ENCODE measurements at places on chromosomes 7 and 10.

DNA sequence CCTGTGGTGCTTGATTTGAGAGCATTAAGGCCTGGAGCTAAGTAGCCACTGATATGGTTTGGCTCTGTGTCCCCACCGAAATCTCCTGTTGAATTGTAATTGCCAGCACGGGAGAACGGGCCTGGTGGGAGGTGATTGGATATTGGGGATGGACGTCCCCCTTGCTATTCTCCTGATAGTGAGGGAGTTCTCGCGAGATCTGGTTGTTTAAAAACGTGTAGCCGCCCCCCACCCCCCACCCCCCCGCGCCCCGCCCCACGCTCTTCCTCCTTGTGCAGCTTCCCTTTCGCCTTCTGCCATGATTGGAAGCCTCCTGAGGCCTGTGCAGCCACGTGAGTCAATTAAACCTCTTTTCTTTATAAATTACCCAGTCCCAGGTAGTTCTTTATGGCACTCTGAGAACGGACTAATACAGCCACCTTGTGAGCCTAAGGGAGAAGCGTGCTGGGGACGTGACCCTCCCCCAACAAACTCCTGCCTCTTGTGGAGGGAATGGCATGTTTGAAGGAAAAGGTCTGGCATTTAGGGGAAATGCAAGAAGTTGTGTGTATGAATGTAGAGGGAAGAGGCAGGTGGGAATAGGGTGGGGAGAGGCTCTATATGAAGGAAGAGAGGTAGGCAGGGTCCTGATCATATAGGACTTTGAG lies 118.0 kb upstream of the KMT2C start:
- DNase-seq: no peak

GRCh38 chr10:21516242-21517131 lies 9.0 kb downstream of the SKIDA1 start:
- DNase-seq: no peak

DNA sequence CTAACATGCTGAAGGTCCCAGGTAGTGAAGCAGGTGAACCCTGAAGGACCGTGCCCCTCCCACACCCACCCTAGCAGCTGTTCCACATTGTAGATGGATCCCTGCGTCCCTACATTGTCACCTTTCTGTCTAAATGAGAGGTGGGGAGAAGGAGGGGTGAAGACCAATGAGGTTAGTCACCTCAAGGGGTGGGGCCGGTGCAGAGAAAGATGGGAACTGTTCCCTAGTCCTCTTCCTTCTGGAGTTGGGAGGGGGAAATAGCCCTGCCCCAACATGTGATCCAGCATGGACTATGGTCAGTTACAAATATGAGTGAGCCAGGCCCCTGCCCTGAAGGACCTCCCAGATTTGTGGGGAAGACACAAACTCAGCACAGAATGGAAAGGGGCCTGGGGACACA lies 124.5 kb downstream of the LHPP start:
- DNase-seq: no peak

GRCh38 chr7:27478084-27478483 lies 184.6 kb downstream of the HIBADH start:
- DNase-seq: no peak

DNA sequence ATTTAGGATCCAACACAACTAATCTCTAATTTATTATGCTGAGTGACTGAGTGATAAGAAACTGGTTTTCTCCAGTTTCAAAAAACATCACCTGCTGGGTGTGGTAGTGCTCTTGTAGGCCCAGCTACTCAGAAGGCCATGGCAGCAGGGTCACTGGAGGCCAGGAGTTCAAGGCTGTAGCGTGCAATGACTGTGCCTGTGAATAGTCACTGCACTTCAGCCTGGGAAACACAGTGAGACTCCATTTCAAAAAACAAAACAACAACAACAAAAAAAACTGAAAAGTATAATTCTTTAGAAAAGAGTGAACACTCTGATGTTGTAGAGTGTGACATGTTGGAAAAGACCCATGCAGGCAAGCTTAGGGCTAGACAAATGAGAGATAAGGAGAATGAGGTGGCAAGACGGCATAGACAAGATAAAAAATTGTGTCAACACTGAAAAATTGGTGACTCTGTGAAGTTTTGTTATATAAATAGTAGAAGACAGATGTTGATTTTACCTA lies 150.1 kb upstream of the GPR22 start:
- DNase-seq: no peak

GRCh38 chr7:94264756-94265155 lies 129.9 kb upstream of the COL1A2 start:
- no peak for DNase-seq

DNA sequence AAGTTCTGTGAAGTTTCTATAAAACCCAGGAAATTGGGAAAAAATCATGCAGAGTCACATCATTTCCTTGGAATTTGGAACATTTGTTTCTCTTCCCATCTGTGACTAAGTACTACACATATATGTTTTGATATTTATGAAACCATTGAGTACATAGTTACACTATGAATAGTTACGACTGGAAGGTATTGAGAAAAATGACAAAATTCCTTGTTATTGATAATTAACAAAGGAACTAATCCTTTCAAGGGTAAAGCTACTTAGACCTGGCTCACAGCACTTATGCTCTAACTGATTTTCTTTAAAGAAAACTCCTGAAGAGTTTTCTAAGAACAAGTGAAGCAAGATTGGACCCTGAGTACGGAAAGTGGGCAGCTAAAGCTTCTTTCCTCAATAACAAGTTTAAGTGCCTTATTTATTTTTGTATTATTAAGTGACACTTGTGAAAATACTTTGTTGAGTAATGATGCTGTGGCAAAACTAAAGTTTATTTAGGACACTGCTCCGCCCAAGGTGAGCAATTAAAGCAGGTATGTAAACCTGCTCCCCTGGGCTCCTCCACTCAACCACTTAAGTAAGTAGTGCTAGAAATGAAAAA lies 12.0 kb upstream of the GLCCI1 start:
- DNase-seq: no peak

DNA sequence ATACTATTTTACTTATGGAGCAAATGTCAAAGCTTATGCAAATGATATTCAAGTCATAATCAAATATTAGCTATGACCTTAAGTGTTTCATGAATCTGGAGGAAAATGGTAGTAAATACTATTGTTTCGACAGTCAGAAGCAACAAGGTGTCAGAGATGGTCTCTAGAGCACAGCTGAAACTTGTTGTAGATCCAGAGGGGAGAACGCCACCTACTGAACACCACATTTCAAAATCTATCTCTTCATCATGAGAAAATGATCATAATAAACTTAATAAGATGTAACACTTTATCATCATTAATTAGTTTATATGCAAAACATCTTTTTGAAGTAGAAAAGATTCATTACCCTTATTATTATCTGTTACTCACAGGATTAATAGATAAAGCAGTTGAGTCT lies 418.7 kb downstream of the GATA3 start:
- no peak for DNase-seq

DNA sequence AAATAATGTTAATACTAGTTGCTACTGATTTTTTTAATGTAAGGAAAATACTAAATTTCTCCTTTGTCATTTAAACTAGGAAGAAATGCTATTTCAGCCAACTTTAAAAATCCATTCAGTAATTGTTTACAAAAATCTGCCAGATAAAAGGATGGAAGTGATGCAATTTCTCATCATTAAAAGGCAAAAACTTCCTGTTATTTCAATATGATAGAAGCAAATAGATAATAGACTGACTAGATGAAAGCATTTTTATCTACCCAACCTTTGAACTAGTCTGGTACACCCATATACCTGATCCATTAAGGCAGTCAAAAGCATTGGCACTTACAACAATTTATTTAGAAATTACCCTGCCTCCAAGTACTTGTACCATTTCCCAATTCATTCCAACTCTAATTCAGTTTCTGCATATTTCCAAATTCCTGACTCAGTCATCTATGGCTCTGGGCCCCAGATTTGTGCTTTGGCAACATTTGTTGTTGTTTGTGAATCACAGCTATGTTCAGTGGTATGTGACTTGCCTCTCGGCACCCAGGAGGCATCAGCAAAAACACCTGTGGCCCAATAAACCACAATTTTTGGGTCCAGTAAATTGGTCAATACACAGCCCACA lies 482.6 kb upstream of the SEMA3A start:
- no peak for DNase-seq

- DNase-seq: no peak
Measured at GRCh38 chr7:75531359-75531821, 39.3 kb downstream of the SPDYE5 start.

DNA sequence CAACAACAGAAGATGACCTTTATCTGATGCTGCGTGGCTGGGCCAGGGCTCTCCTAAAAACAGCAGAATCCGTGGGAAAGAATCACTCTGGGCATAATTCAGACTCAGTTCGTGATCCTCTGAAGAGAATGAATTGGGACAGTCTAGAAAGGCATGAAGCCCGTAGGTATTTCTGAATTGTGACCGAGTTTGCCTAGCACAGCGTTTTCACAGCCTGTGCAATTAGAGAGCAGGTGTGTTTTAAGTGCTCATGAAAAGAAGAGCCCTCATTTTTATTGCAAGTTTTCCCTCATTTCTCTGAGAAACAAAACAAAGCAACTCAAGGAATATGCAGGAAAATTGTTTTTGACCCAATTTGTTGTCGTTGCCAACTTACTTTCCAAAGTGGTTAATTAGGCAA lies 366.2 kb downstream of the WDR11 start:
- DNase-seq: no peak

DNA sequence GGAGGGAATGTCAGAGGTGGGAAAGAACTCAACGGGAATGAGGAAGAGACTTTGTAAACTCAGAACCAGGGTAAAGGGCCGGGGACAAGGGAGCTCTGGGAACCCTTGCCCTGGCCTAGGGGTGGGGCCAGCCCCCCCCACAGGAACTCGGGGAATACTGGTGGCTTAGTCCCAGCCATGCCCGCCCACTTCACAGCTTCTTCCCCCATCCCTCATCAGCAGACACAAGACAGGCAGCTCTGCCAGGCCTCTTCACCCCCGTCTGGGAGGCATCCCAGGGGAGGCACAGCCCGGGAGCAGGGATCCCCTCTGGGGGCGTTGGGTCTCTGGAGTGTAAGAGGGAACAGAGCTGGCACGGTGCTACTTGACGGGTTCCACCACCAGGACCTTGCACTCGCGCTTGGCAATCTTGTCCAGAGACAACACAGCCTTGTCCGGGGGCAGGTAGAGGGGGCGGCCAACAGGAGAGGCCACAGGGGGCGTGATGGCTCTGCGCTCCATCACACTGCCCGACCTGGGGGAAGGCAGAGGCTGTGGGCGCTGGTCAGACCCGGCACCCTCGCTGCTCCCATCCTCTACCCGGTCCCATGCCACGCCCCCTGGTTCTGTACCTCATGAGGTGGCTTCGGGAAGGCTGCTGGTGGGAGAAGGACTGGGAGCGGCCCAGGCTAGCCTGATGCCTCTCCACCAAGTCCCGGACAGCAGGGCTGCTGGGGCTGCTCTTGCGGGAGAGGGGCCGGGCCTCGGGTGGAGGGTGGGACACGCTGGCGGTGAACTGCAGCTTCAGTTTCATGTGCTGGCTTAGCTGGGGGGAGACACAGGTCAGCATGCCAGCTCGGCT lies 3.7 kb downstream of the TRAPPC14 start:
- no peak for DNase-seq

GRCh38 chr7:127949769-127950222 lies 81.4 kb downstream of the LRRC4 start:
- DNase-seq: no peak

DNA sequence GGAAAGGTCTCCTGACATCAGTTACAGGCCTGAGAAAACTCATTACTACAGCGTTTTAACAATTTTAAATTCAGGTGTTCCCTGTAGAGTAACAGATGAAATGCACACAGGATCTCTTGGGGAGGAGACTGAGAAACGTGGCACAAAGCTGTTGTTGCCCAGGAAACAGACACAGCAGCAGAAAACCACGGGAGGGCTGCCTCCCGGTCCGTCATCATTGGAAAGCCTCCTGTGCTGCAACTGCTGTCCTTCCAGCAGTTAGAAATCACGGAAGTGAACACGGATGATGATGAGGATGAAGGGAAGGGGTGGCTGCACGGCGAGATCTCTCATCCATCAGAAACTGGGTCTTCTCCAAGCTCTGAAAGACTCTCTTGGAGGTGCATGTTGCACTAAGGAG lies 94.6 kb upstream of the RNF32 start:
- DNase-seq: no peak

DNA sequence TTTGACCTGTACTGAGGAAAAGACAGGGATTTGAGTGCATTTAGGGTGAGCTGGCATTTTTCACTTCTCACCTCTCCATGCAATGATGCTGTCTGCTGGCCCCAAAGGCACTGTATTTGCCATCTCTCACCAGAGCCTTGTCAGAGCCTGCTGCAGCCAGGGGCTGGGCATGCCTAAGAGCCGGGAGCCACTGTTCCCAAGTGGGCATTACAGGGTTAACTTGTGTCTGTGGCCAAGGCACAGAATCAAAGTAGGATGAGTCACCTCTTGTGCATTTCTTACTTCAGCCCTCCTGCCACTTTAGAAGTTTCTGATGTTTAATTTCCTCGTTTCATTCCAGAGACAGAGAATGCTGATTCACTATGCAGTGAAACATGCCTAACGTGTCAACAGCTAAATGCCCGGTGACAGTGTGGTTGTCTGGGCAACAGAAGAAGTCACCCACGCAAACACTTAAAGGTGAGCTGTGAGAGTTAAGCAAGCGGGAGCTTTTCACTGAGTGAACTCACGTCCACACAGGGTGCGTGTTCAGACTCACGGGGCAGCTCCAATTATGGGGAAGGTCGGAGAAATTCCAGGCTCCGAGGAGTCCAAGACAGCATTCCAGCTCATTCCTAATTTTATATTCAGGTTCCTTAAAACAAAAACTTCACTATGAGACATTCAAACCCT lies 57.1 kb upstream of the IGFBP3 start:
- DNase-seq: peak; percentile 92

DNA sequence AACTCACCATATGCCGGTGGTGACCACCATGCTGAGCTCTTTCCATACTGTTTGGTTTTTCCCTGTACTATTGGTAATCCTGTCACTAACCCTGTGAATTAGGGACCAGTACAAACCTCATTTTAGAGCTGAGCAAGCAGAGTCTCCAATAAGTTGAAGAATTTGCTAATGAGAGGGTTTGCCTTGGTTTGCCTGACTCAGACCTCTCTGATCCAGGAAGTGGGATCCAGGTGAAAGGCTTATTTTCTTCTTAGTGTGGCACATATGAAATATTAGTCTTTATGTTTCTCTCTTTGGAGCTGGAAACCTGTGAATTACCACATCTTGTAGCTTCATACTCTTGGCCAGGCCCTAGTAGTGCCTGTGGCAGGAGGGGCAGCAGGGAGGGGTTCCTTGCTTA lies 114.1 kb upstream of the IGFBP3 start:
- no peak for DNase-seq

GRCh38 chr10:82464191-82464818 lies 589.3 kb downstream of the NRG3 start:
- DNase-seq: no peak

GRCh38 chr10:70510904-70511303 lies 32.3 kb downstream of the PALD1 start:
- DNase-seq: no peak

GRCh38 chr10:9535744-9536143 lies 1481.3 kb downstream of the GATA3 start:
- no peak for DNase-seq

GRCh38 chr7:28908775-28909174 lies 49.4 kb downstream of the TRIL start:
- DNase-seq: no peak

- DNase-seq: no peak
Measured at GRCh38 chr10:114172216-114172615, 1.8 kb downstream of the CCDC186 start.

Data from AG04450 (cell line).